Right hindlimb (tissue), 1 donor: ENCODE measurements at places on chromosomes 13 and 19.

DNA sequence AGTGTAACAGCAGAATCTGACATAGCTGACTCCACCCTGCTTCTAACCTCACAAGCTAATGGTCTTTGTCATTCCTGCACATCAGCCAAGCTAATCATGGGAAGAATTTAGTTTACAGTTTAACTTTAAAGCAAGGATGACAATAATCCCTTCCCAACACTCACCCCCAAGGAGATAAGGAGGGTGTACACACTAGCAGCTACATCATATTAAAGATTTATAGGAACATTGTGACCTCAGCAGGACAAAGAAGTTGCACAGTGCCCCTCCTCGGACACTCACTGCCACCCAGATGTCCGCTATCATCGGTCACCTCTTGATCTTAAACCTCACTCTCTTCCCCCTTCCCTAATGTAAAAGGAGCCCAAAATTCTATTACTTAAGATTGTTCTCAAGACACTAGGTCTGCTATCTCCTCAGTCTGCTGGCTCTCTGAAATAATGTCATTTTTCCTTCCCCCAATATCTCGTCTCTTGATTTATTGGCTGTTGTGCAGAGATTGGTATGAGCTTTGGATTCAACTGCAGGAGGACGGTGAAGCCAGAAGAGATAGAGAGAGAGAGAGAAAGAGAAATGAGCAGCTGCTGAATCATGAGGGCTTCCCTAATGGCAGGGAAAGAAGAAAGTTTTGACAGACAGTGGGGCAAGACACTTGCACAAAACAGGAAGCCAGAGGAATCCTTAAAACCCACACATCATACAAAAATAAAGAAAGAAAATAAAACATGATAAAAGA is 17.5 kb upstream of the FFAR2 start:
- no peak for DNase-seq

- peak; percentile 100 for DNase-seq
Observed at GRCh38 chr19:38850436-38850975, 720 bp upstream of the HNRNPL start.

DNA sequence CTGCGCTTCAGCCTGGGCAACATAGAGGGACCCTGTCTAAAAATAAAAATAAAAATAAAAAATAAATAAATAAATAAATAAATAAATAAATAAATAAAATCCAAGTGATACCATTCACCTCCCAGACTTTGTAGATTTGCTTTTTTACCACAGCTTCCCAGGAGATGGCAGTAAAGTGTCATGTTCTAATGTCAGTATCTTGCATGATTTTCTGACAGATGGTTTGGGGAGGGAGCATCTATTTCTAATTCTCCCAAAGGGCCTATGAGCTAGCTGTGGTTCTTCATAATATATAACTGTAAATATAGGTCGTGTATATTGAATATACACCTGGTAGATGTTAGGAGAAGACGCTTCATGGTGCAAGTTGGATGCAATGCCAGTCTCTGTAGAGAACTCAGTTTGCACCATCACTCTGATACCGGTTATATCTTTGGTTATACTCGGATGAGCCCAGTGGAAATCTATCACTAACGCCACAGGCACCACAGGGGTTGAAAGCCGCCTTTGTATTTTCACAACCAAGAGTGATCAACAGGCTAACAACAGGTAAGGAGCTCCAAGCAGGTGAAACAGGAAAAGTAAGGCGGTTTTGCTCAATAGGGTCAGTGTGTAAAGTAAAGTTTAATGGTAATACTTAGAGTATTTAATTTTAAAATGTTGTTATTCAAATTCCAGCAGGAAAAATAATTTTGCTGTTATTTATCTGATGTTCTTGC is 13.9 kb downstream of the APLP1 start:
- DNase-seq = peak; percentile 44

DNA sequence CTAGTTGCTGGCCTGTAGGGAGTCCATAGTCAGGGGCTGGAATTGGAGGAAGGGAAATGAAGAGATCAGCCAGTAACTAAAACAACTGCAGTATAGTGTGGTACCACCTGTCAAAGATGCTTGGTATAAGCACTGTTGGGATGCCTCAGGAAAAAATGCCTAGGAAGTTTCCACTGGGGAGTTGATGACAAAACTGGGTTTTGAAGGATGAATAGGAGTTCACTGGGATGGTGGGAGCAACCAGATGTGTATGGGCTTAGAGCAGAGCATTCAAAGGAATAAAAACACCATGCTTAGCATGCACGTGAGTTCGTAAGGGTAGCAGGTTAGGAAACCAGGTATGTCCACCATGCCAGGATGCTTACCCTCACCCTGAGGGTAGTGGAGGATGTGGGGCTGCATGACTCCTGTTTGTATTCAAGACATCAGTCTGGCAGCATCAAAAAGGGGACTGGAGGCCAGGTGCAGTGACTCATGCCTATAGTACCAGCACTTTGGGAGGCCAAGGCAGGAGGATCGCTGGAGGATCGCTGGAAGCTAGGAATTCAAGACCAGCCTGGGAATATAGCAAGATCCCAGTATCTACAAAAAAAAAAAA is 7.1 kb downstream of the CATSPERD start:
- DNase-seq = no peak

GRCh38 chr13:102863590-102863989 is 17.8 kb downstream of the ERCC5 start:
- DNase-seq = no peak

DNA sequence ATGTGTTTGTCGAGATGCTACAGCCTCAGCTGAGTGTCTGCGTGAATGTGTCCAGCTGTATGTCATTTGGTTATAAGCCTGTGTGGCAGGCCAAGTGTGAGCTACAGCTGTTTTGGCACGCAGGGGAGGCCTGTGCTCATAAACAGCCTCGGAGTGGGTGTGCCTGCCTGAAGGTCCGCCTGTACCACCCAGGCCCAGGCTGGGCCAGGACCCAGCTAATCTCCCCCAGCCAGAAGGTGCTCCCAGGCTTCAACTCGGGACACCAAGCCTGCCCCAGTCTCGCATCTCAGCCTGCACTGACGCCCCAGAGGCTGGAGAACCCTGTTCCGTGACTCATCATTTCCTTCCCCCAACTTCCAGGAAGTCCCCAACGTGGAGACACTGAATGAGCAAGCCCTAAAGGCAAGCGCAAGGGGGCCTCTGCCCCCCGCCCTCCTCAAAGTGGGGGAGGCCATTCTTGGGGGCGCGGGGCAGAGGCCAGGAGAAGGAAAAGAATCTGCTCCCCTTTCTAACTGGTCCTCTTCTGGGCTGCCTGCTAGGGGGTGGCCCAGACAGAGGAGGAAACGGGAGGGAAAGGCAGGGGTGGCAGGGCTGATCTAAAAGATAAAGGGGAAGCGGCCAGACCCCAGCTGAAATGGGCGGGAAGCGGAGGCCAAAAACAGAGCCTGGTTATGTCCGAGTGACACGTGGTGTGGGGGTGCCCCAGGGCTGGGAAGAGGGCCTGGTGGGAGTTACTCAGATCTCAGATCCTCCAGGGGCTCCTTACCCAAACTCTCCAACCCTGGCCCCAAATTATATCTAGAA is 2.0 kb downstream of the SLC1A5 start:
- peak; percentile 88 for DNase-seq

DNA sequence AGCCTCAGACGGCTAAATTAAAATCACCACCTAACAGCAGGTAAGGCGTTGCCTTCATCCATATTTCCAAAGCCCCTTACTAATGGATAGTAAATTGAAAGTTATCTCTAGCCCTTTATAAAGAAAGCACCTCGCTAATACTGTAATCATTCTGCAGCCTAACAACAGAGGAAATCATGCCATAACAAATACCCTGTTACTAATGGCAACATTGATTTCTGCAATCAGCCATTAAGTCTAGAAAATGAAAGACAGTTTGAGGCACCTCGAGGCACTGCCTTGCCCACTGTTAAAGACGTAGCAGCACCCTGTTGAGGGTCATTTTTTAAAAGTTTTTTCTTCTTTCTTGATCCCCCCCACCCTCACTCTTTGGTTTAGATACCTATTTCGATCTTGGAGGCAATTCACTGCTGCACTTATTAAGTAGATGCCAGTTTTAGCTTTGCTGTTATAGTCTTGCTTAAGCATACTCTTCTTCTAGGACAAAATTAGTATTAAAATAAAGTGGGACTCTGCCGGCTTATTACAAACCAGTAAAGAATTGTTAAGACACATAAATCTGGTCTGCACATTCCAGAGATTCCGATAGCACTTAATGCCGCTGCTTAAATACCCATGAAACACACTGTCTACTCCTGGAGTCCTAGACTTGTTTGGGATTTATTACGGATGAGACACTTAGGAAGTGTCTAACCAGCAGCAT is 74.8 kb downstream of the ZNF536 start:
- no peak for DNase-seq

DNA sequence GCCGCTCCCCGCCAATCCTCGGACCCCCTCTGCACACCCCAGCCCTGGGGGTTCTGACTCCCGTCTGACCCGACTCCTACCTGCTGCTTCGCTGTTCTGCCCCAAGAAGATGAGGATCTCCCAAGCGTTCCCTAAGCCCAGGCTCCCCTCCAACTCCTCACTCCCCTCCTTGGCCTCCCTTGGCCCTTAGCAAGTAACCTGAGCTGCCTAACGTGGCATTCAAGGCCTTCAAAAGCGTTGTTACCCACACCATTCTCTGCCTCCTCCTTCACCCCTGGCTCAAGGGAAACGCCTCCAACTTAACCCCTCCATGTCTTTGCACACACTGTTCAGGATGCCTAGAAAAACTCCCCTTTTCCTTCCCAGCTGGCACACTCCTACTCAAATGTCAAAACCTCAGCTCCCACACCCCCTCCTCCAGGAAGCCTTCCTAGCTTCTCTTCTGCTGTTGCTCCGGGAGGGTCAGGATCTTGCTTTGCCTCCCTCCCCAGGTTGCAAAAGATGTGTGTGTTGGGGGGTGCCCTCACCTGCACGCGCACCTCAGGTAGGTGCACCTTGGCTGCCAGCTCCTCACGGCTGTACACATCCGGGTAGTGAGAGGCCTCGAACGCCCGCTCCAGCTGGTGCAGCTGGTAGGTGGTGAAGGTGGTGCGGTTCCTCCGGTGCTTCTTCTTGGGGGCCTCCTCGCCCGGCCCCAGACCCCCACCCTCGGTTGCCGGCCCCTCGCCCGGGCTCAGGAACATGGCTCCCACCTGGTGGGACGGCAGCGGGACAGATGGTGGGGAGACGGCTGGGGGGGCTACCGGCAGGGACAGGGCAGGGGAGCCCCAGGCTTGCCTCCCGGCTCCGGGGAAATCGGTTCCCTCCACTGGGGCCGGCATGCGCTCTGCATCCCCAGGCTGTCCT is 775 bp downstream of the RAX2 start:
- DNase-seq = no peak

GRCh38 chr19:48452289-48453190 is 2.8 kb upstream of the KCNJ14 start:
- no peak for DNase-seq

- no peak for DNase-seq
Observed at GRCh38 chr19:33250500-33250899, 24.9 kb upstream of the SLC7A10 start.

GRCh38 chr13:99469041-99469440 is 32.2 kb upstream of the TM9SF2 start:
- DNase-seq = no peak

DNA sequence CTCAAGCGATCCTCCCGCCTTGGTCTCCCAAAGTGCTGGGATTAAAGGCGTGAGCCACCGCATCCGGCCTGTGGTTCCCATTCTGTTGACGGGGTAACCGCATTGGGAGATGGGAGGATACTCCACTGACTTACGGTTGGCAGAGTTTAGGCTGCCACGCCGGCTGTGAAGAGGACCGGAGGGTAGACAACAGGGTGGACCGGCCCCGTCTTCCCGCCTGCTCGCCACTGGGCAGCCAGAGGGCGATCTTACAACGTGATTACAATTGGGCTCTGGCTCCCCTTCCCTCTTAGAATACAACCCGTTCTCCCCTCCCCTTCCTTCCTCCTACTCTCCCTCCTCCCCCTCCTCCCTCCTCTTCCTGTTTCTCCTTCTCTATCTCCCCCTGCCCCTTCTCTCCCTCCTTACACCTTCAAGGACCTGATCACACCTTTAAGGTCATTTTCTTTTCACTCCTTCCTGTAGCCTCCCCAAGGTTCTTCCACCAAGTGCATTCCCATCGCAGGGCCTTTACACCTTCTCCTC is 957 bp upstream of the CCDC194 start:
- DNase-seq = peak; percentile 51

GRCh38 chr19:18176367-18177310 is 3.0 kb downstream of the IFI30 start:
- no peak for DNase-seq

DNA sequence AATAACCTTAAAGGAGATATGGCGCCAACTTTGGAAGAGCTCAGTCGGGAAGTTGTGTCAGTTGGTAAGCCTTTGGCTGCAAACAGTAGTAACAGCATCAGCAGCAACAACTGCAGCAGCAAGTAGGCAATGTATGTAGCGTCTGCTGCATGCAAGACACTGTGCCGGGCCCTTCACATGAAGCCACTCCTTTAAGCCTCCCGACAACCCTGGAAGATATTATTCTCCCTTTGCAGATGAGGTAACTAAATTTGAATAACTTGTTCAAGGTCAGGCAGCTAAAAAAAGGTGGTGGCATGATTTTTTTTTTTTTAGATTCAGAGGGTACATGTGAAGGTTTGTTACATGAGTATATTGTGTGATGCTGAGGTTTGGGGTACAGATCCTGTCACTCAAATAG is 19.7 kb downstream of the SIPA1L3 start:
- no peak for DNase-seq

DNA sequence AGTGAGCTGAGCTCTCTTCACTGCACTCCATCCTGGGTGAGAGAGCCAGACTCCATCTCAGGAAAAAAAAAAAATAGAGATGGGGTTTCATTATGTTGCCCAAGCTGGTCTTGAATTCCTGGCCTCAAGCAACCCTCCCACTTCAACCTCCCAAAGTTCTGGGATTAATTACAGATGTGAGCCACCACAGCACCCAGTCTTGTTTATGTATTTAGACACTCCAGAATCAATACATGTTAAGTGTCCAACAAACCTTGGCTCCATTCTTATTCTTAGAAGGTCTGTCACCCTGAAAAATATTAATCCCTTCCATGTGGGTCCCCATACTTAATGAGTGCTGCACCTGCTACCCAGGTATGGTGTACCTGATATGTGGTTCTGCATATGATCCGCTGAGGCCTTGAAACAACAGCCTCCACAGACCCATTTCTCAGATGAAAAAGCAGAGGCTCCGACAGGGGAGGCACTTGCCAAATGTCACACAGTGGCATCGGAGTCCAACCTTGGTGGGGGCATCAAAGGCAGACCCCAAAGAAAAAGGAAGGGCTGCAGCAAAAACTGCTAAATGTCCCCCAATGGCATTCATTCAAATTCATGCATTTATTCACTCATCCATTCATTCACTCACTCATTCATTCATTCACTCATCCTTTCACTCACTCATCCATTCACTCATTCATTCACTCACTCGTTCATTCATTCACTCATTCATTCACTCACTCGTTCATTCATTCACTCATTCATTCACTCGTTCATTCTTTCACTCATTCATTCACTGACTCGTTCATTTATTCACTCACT is 16.7 kb downstream of the TICAM1 start:
- no peak for DNase-seq

DNA sequence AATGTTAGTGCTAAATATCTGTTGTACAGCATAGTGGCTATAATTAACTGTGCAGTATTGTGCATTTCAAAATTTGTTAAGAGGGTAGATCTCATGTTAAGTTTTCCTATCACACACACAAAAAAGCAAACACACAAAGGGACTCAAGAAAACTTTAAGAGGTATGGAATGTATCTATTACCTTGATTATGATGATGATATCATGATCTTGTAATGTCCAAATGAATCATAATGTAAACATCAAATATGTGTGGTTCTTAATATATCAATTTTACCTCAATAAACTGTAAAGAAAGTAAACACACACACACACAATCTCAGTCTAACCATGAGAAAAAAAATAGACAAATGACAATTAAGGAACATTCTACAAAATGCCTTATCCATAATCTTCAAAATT is 934.6 kb downstream of the SLITRK1 start:
- no peak for DNase-seq
